ENCODE measurements at places on chromosomes 16 and 17. TPM values are rescaled to one million over a fixed set of nuclear protein-coding genes. Genes with fewer than 3 reads are reported as not detected.

GRCh38 chr17:77307479-77308198 is 166.9 kb downstream of the SEC14L1 start:
- no peak for DNase-seq

The CRHR1 gene
- 3.7 TPM for total RNA-seq

DNA sequence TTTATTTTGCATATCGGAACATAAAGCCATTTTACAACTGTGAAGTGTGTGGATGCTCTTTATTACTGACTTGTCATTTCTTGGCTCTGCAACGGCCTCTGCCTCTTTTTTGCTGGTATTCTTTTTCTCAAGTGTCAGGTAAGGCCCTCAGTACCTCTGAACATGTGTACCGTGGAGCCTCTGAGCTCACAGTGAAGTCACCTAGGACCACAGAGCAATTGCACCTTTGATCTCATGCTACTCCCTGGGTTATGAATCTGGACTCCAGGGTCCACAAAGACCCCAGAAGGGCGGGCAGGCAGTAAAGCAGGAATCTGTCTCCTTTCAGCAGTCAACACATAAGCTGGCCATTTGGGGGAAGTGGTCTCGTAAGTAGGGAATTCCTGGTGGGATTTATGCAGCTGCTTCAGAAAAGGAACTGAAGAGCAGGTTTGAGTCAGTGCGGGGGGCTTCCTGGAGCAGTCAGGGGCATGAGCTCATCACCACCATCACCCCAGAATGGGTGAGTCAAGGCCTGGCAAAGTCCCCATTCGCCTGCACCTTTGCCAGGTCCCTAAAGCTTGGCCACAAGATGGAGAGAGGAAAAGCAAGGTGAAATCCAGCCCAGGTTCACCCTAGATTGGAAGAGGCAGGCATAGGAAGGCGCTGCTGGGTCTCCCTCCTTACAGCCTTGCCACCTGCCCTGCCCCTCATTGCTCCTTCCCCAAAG is 33.0 kb downstream of the TBX4 start:
- no peak for DNase-seq

The DRC7 gene
- total RNA-seq = under 0.01 TPM

GRCh38 chr17:6461792-6462524 is 17.7 kb downstream of the PIMREG start:
- DNase-seq = no peak

The TP53TG3B gene
- not detected for total RNA-seq

The CSH2 gene
- not detected for total RNA-seq

GRCh38 chr17:19570544-19571062 is 36.9 kb downstream of the SLC47A1 start:
- no peak for DNase-seq

DNA sequence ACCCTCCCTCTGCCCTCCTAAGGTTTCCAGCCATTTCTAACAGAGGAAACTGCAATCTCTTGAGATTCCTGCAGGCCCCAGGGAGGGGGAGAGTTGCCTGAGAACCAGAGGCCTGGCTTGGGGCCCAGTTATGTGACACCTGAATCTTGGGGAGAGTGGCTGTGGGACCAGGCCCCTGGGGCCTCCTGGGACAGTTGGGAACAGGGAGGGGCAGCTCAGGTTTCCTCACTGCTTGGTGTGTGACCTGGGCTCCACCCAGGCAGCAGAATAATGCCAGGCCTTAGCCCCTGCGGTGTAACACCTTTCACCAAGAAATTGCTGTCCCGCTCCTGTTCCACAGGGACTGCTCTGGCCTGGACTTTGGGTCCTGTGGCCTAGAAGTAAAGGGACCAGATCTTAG is 44.3 kb upstream of the CRHR1 start:
- DNase-seq = no peak
